Hepatocyte (in vitro differentiated cells): ENCODE measurements at places on chromosomes 4 and X. TPM values are rescaled to one million over a fixed set of nuclear protein-coding genes. Genes with fewer than 3 reads are reported as not detected.

DNA sequence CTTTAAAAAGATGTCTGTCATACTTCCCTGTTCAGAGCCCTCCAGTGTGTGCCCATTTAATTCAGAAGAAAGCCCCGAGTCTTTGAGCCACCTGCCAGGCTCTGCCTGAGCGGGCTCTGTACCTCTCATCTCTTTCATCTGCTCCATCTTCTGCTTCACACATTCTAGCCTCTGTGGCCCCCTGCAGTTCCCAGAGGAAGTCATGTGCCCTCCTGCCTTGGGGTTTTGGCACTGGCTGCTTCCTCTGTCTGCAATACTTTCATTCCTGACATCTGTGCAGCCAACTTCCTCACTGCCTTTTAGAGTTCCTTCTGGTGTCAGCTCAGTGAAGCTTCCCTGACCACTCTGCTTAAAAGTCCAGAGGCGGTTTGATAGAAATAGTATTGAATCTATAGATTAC is 6.2 kb upstream of the STK32B start:
- no peaks in the 10 kb centered on the region for H3K36me3 ChIP-seq
- no peak overlapping the region for H3K27ac ChIP-seq
- H3K27me3 ChIP-seq: no peaks in the 10 kb centered on the region

- H3K4me1 ChIP-seq: no peaks in the 10 kb centered on the region
- DNase-seq: no peak
- no peaks in the 10 kb centered on the region for H3K27me3 ChIP-seq
- no peak overlapping the region for H3K27ac ChIP-seq
- H3K4me3 ChIP-seq: no peak overlapping the region
- H3K36me3 ChIP-seq: no peaks in the 10 kb centered on the region
Measured at GRCh38 chrX:124720532-124720931, 374.2 kb downstream of the SH2D1A start.

GRCh38 chr4:108359130-108359985 is 190.6 kb upstream of the LEF1 start:
- no peak overlapping the region for H3K4me3 ChIP-seq
- no peak for DNase-seq
- no peaks in the 10 kb centered on the region for H3K27me3 ChIP-seq
- H3K4me1 ChIP-seq: peaks cover 27% of the 10 kb centered on the region

- H3K27ac ChIP-seq: no peak overlapping the region
- no peaks in the 10 kb centered on the region for H3K36me3 ChIP-seq
- no peak overlapping the region for H3K4me3 ChIP-seq
- H3K4me1 ChIP-seq: no peaks in the 10 kb centered on the region
- H3K27me3 ChIP-seq: no peaks in the 10 kb centered on the region
Measured at GRCh38 chr4:104964410-104965175, 182.1 kb upstream of the TET2 start.

GRCh38 chr4:108172753-108173598 is 4.2 kb upstream of the LEF1 start:
- peak overlapping the region; percentile 77 for H3K27ac ChIP-seq
- H3K4me1 ChIP-seq: peaks cover 7% of the 10 kb centered on the region
- H3K36me3 ChIP-seq: no peaks in the 10 kb centered on the region
- peaks cover 40% of the 10 kb centered on the region for H3K27me3 ChIP-seq
- peak; percentile 82 for DNase-seq

- H3K4me3 ChIP-seq: no peak overlapping the region
- no peaks in the 10 kb centered on the region for H3K36me3 ChIP-seq
Measured at GRCh38 chr4:101018836-101019235, 328.5 kb downstream of the PPP3CA start.

DNA sequence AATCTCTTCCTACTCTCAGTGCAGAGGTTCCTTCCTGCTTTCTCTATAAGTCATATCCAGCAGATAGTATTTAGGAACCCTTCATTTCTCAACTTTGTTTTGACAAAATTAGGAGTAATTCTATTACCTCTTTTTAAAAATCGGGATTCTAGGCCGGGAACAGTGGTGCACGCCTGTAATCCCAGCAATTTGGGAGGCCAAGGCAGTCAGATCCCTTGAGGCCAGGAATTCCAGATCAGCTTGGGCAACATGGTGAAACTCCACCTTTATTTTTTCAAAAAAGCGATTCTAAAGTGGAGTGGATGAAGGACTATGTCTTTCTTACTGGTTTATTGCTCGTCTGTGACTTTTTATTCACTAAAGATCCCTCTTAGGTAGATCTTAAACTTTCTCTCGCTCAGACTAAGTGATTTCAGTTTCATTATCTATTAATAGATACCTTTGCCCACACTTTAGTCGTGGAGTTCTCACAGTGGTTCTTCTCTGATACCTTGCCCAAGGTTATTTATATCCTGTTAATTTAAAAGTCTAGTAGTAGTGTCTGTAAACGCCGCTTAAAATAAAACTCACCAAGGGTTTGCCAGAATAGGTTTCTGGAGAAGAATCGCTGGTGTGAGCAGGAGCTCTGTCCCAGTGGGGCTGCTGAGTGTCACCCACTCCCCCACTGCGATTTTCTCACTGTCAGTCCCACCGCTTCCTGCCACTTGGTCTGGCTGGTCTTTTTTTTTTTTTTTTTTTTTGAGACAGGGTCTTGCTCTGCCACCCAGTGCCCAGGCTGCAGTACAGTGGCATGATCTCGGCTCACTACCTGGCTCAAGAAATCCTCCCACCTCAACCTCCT is 27.0 kb upstream of the TMEM131L start:
- no peaks in the 10 kb centered on the region for H3K4me1 ChIP-seq
- DNase-seq: no peak
- no peak overlapping the region for H3K4me3 ChIP-seq
- no peaks in the 10 kb centered on the region for H3K36me3 ChIP-seq
- H3K27me3 ChIP-seq: no peaks in the 10 kb centered on the region

DNA sequence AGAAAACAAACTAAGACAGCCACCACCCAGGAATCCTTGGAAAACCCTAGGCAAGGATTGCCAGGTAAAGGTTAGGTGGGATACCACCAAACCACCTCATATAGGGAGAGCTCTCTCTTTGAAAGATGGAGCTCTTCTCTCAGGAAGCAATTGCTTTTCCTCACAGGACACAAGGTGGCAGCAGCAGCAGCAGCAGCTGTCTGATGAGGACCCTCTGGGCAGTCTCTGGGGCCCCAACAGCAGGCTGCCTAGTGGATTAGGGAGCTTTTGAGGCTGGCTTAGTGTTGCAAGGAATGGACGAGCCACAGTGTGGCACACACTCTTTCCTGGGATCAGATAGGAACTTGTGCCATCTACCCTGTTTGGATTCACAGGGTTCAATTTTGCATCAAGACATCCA is 41.4 kb upstream of the CHRDL1 start:
- no peak overlapping the region for H3K4me3 ChIP-seq
- no peaks in the 10 kb centered on the region for H3K27me3 ChIP-seq
- H3K36me3 ChIP-seq: no peaks in the 10 kb centered on the region

- H3K27ac ChIP-seq: no peak overlapping the region
- no peak for DNase-seq
- H3K36me3 ChIP-seq: no peaks in the 10 kb centered on the region
- H3K27me3 ChIP-seq: no peaks in the 10 kb centered on the region
- no peak overlapping the region for H3K4me3 ChIP-seq
Measured at GRCh38 chr4:158203929-158204328, 6.4 kb upstream of the TMEM144 start.

DNA sequence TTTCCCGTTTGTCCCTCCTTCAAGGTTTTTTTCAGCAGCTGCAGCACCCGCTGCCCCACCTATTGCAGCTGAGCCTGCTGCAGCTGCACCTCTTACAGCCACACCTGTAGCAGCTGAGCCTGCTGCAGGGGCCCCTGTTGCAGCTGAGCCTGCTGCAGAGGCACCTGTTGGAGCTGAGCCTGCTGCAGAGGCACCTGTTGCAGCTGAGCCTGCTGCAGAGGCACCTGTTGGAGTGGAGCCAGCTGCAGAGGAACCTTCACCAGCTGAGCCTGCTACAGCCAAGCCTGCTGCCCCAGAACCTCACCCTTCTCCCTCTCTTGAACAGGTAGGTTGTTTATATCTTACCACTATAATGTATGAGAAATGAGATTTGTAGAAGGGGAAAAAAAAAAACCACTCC is 4.5 kb downstream of the PRR27 start:
- no peaks in the 10 kb centered on the region for H3K36me3 ChIP-seq
- DNase-seq: no peak
- H3K4me3 ChIP-seq: no peak overlapping the region
- H3K27ac ChIP-seq: no peak overlapping the region
- H3K27me3 ChIP-seq: no peaks in the 10 kb centered on the region
- no peaks in the 10 kb centered on the region for H3K4me1 ChIP-seq

DNA sequence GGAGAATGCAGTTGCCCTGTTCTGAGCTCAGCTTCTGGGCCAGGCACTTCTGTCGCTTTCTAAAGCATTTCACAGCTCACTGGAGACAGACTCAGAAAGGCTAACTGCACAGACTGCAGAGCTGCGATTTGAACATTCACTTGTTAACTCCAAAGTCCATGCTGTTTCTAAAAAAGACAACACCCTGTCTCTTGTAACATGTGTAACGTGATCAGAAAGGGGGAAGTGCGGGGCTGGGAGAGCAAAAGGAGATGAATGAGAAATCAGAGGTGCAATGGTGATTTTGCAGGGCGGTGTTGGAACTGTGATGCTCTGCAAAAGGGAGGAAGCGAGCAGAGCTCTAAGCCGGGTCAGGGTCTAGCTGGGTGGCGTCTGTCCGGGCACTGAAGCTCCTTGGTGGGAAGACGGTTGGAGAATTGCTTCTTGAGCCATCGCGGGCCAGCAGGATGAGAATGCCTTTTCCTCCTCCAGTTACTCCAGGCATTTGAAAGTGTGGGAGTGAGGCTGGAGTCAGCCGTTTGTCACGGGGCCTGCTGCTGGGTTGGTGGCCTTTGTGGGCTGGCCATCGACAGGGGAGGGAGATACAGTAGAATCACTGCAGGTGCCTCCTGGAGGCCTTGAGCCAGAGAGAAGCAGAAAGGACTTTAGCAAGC is 20.3 kb downstream of the TBC1D14 start:
- no peaks in the 10 kb centered on the region for H3K27me3 ChIP-seq
- no peaks in the 10 kb centered on the region for H3K36me3 ChIP-seq
- peak overlapping the region; percentile 72 for H3K27ac ChIP-seq
- H3K4me1 ChIP-seq: peaks cover 49% of the 10 kb centered on the region

- DNase-seq: no peak
- no peaks in the 10 kb centered on the region for H3K36me3 ChIP-seq
- peak overlapping the region; percentile 69 for H3K27ac ChIP-seq
- H3K4me3 ChIP-seq: no peak overlapping the region
Measured at GRCh38 chr4:186644737-186645261, 78.9 kb downstream of the FAT1 start.

GRCh38 chrX:131677655-131678628 is 134.1 kb downstream of the OR13H1 start:
- DNase-seq: peak; percentile 52
- no peaks in the 10 kb centered on the region for H3K36me3 ChIP-seq
- no peak overlapping the region for H3K4me3 ChIP-seq
- H3K27ac ChIP-seq: no peak overlapping the region
- H3K4me1 ChIP-seq: no peaks in the 10 kb centered on the region

GRCh38 chr4:118175506-118175905 is 141.2 kb downstream of the NDST3 start:
- DNase-seq: no peak
- H3K27me3 ChIP-seq: no peaks in the 10 kb centered on the region
- H3K27ac ChIP-seq: no peak overlapping the region
- no peak overlapping the region for H3K4me3 ChIP-seq

- no peaks in the 10 kb centered on the region for H3K36me3 ChIP-seq
- H3K4me3 ChIP-seq: no peak overlapping the region
- no peak overlapping the region for H3K27ac ChIP-seq
Measured at GRCh38 chrX:119541188-119541587, 24.0 kb downstream of the STEEP1 start.

GRCh38 chr4:38174801-38175200 is 214.6 kb downstream of the PTTG2 start:
- peaks cover 4% of the 10 kb centered on the region for H3K4me1 ChIP-seq
- no peak overlapping the region for H3K27ac ChIP-seq
- no peaks in the 10 kb centered on the region for H3K27me3 ChIP-seq

The TCEAL2 gene
- total RNA-seq: 2.8 and 3.9 TPM in 2 replicates

The SUPT20HL1 gene
- total RNA-seq: not detected in 2 replicates

The CXCL1 gene
- 8.3 and 9.6 TPM in 2 replicates for total RNA-seq

The PCDH19 gene
- 3.6 and 3.7 TPM in 2 replicates for total RNA-seq

The TLR6 gene
- total RNA-seq: 1.1 and 2.6 TPM in 2 replicates

The ERAS gene
- total RNA-seq: 0.47 TPM in 1 of 2 replicates, not detected in the other

The ALAS2 gene
- total RNA-seq: 0.36 TPM in 1 of 2 replicates, not detected in the other

The RASGEF1B gene
- total RNA-seq: 28.6 and 53.4 TPM in 2 replicates

The SCML2 gene
- total RNA-seq: 4.5 and 5.7 TPM in 2 replicates

The SCML1 gene
- 21.8 and 23.7 TPM in 2 replicates for total RNA-seq
